Breast epithelium (tissue), 4 donors: ENCODE measurements at places on chromosomes 1 and 21.

GRCh38 chr1:224623743-224624333 is 7.7 kb downstream of the CNIH3 start:
- no peak for DNase-seq

- no peak for DNase-seq
These were observed 7.7 kb downstream of the METTL18 start for GRCh38 chr1:169786974-169787373.

DNA sequence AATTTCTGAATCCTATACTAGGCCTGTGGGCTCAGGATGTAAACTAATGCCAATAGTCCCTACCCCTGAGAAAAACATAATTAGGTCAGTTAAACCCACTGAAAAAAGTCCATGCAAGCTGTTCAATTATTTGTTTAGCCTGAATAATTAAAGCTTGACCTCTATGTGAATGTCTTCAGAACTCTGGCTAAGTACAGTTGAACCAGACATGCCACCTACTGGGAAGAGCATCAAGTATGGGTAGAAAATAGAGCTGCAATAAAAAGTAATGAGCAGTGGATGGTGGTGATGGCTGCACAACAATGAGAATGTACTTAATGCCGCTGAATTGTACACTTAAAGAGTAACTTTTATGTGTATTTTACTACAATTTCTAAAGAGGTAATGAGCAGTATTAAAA is 23.6 kb upstream of the SLC19A2 start:
- no peak for DNase-seq

DNA sequence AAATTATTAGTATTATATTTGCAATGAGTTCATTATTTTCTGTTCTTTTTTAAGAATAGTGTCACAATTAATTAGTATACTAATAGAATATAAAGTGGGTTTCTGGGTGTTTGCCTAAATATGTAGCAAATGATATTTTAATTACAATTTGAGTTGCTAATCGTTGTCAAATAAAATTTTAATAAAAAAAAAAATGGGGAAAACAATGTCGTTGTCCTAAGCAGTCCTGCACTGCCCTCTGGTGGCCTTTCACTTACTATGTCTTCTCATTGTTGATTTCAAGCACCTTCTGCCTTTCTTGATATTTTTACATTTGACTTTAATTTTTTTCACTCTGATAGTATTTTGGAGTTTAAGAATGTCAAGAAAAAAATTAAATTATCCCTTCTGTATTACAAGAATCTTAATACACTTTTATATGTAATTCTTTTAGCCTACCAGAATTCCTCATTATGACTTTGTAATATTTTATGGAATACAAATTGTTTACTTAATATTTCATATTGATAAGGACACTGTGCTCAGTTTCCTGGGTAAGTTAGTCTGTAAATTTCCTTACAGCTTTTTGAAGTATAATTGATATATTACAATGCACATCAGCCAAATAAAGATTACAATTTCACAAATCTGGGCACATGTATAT is 104.5 kb upstream of the FMN2 start:
- no peak for DNase-seq
